NB4 (cell line): ENCODE measurements at places on chromosomes 4 and X.

GRCh38 chr4:41866799-41867677 lies 68.2 kb upstream of the TMEM33 start:
- DNase-seq = no peak

- peak; percentile 48 for DNase-seq
These were observed 5.9 kb upstream of the SASH3 start for GRCh38 chrX:129773649-129774458.

GRCh38 chr4:138308356-138308755 lies 66.2 kb upstream of the SLC7A11 start:
- DNase-seq = no peak

GRCh38 chr4:56972809-56973208 lies 4.6 kb downstream of the NOA1 start:
- no peak for DNase-seq

GRCh38 chr4:689723-690122 lies 772 bp upstream of the SLC49A3 start:
- DNase-seq = no peak

DNA sequence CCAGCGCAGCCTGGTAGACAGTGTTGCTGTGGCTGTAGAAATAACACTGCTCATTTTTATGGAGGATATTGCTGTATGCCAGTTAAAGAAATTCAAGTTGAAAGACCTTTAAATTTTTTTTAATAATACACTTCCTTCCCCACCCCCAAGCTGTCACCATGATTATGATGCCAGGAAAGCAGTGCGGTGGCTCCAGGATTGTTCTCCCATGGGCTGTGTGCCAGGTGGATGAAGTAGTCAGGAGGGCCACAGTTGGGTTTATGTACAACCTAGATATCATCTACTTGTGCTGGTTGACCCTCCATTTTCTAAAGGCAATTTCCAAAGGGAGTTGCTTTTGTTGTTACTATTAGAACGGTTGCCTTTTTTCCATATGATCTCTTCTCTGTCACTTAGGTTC lies 136.6 kb downstream of the AFF1 start:
- no peak for DNase-seq

DNA sequence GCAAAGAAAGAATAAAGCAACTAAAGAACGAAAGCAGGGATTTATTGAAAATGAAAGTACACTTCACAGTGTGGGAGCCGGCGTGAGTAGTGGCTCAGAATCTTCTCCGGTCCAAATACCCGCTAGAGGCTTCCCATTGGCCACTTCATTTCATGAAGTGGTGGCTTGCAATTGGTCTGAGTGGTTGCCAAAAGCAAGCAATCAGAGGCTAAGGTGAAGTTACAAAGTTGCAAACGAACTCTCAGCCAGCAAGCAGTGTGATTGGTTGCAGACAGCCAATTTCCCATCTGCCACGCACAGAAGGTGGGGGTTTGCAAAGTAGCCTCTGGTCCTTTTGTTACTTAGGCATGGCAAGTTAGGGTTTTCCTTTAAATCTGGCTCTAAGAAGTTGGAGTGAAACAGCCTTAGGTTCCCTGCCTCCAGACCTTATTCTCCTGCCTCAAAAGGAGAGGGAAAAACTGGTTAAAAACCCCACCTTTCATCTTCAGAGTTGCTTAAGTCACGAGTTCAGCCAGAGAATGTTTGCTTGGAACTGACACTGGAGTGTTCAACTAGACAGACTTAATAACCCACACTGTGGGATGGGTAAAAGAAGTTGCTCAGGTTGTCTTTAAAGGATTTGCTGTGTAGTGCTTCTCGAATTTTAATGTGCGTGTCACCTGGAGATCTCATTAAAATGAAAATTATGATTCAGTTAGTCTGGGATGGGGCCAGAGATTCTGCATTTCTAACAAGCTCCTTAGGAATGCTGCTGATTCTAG lies 6.9 kb upstream of the CLOCK start:
- no peak for DNase-seq

DNA sequence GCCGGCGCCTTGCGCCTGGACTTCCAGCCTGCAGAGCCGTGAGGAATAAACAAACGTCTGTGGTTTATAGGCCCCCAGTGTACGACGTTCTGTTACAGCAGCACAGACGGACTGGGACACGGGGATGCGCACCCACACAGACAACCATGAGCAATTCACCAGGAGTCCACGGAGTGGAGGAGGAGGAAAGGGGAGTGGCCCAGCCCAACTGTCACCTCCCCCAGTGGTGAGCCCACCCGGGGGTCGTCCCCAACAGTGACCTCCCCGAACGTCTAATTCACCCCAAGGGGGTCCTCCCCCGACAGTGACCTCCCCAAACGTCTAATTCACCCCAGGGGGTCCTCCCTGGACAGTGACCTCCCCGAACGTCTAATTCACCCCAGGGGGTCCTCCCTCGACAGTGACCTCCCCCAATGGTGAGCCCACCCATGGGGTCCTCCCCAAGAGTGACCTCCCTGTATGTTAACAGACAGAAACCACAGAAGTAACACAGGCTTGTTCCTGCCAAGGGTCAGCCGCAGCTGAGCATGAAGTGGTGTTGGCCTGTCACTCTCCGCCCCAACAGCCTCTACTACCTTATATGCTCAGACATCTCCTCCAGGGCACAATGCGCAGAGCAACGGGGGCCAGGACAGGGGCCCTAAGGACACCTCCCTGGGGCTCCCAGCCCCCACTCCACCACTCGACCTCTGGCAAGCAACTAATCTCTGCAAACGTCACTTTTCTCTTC lies 6.2 kb downstream of the GAK start:
- DNase-seq = no peak

DNA sequence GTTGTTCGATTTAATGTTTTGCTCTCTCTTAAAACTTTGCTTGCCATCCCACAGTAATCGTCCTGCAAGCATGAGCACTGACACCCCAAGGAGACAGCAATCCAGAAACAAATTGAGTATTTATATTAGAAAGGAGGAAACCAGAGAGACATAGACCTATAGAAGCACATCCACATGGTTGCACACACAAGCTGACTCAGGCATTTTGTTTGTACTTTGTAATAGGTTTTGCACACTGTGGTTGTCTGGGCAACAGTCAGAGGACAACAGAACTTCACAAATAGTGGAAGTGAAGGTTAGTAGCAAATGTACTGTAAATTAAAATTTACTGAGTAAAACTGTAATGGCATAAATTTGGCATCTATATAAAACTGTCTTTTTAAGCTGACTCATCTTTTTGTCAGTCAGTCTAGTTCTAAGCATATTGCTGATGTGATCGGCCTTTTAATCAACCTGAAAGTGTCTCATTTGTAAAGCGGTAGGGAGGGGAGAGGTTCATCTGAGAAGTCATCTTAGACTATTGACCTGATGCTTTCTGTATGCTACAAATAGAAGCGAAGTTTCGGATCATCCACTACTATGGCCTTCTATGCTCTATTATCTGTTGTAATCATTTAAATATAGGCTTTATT lies 1624.7 kb downstream of the ARAP2 start:
- DNase-seq = no peak

DNA sequence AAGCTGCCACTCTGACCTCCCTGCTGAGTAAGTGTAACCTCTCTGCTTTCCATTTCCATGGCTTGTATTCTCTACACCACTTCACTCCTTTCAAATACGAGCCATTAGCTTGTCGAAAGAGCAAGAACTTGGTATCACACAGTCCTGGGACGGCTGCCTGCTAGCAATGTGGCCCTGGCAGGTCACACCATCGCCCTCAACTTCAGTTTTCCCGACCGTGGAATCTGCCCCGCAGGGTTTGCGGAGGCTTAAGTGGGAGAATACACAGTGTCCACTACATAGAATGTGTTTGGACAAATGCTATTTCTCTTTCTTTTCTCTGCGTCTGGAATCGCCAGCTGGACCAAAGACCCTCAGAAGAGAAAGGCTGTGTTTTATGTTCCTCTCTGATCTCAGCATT lies 78.6 kb upstream of the STOX2 start:
- DNase-seq = no peak

DNA sequence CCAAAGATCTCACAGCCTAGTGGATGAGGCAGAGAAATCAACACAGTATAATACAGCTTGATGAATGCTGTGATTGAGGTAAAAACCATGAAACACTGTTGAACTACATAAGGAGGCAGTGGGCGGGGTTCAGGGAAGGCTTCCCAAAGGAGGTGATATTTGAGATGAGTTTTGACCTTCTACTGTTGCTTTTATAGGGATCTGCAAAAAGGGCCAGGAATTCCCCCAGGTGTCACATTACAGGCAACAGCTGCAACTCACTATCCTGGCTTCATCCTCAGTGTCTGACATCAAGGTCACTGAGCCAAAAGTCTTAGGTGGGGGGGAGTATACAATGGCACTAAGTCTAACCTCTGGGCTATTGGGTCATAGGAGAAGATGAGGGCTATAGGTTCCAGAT lies 185.7 kb upstream of the NRK start:
- no peak for DNase-seq

- no peak for DNase-seq
These were observed 37.0 kb downstream of the NSG1 start for GRCh38 chr4:4423706-4424498.

GRCh38 chr4:53476232-53477037 lies 99.0 kb downstream of the FIP1L1 start:
- DNase-seq = no peak

DNA sequence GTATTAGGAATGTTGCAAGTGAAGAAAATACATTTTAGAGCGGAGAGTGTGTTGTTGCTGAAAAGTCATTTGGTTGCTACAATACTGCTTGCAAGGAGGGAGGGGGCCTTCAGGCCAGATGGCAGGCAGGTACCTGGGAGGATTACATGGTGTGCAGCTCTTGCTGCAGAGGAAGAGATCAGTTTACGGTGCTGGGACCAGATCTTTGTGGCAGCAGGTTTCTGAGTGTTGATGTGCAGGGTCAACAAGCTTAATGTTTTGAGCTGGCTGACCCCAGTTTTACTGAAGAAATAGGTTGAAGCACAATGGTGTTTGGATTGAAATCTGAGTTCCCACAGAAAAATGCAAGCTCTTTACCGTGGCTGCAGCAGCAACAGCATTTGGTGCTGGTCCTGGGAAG lies 96.4 kb upstream of the DDIT4L start:
- DNase-seq = no peak

DNA sequence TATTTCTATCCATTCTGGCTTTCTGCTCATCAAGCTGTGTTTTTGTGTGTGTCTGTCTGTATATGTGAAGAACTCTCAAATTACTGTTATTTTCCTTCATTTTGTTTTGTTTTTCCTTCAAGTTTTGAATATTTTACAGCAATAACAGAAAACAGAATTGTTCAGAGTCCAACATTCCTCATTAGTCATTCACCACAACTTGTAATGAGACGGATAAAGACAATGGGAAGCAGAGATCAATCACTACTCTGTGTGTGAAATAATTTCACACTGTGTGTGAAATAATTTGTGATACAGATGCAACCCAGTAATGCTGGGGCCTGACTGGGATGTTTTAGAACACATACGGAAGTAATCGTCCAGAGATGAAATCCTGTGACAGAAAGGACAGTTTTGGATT lies 55.2 kb downstream of the HPGD start:
- no peak for DNase-seq

DNA sequence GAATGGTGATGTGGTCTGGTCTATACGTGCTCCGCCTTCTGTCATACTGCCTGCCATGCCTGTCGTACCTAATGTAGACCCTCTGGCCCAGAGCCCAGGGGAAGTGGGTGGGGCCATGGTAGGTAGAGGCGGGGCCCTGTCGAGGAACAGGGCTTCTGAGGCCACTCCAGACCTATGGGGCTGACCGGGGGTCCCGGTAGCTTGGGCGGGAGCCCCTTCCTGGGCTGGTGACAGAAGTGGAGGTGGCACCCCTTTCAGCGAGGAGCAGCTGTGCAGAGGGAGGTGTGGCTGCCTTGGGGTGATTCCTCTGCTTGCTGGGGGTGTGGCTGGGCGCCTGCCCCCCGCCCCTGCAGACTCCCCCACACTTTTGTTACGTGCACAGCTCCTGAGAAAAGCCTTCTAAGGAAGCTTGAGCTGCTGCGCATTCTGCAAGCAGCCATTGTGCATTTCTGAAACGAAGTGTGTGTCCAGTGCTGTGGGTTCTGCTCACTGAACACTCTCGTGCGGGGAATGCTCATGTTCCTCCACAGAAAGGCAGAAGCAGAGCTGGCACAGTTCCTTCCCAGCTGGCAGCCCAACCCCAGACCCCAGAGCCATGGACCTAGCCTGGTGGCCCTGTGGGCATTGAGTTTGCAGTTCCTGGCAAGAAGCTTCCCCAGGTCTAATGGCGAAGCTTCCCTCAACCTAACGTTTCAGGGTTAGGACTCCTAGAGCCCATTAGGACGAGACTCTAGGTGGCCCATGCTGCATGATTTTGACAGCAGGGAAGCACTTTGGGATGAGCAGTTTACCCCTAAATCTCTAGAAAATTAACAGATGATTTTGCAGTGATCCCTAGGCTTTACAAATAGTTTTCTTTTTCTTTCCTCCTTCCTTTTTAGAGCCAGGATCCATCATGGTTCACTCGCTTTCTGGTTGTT lies 72.7 kb upstream of the HGFAC start:
- DNase-seq = peak; percentile 28

DNA sequence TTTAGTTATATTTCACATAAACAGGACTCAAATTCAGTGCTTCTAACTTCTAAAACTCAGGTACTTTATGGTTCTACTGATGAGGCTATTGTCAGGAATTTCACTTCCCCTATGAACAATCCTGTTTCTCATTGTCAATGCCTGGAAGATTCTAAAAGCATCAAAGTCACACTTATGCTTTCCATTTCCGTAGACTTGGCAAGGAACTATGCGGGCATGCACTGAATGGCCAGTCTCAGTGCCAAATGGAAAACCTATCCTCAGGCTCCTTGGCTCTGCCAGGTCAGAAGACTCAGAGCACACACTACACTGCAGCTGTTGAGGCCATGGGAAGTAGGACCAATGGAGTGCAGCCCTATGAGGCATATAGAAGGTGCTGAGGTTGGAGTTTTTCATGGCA lies 97.0 kb upstream of the PTPN13 start:
- DNase-seq = no peak

DNA sequence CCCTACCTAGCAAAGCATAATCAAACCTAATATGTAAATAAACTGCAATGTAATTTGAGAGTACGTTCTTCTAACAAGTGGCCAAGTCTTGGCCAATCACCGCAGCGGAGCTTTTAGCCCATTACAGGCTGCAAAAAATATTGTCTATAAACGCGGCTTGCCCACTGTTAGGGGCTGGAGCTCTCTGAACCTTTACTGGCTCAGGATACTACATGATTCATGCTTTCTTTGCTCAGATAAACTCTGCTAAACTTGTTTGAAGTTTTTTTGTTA lies 990 bp upstream of the HADH start:
- no peak for DNase-seq
